ENCODE measurements at places on chromosomes 11 and 22.

- DNase-seq = peak; percentile 35
Observed at GRCh38 chr11:61627850-61628661, 47.2 kb upstream of the SYT7 start.

DNA sequence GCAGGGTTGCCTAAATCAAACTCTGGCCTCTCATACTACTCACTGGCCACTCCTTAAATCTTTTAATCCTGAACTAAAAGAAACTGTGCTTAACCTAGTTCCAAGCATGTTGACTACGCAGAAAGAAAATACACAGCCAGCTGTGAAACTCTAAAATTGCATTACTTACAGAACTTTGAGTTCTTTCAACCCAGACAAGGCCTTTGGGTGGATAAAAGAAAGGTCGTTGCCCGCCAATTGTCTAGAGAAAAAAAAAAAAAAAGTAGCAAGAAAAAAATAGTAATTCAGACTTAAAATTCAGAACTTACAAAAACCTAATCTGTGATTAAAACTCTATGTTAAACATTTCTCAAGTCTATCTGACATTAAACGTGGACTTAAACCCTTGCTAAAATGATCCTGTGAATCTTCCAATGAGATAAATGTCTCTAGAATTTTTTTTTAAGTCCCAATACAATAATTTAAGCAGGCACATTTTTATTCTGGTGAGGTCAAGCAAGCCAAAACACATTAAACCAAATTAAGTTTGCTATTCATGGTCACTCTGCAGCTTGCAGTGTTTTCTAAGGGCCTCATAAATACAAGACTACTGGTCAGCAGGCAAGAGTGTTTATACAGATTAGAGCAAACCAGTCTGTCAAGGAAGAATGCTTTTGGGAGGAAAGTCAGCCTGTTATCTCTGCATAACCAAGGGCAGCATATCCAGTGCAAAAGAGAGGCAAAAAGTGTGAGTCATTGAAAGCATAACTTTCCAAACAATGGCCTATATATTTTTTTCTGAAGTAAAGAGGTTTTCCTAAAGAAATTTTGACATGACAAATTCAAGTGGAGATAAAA lies 29.5 kb upstream of the CCDC34 start:
- no peak for DNase-seq

- no peak for DNase-seq
Observed at GRCh38 chr22:35685731-35686130, 31.9 kb upstream of the APOL5 start.

DNA sequence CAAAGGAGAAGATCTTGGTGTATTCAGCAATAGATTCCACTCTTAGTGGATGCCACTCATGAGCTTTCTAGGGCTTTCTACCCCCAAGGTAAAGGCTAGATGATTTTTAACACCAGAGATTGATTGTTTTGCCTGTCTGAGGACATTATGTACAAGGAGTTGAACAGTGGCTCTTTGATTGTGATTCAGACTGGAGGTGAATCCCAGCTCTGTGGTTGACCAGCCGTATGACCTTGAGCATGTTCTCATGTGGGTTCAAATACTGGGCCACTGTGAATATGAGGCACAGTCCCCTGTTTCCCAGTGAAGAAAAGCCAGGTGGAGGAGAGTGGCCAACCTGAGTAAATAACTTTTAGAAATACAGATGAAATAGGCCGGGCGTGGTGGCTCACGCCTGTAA lies 24.0 kb upstream of the PARVB start:
- DNase-seq = no peak

GRCh38 chr22:49197505-49197904 lies 630.2 kb downstream of the BRD1 start:
- DNase-seq = no peak

DNA sequence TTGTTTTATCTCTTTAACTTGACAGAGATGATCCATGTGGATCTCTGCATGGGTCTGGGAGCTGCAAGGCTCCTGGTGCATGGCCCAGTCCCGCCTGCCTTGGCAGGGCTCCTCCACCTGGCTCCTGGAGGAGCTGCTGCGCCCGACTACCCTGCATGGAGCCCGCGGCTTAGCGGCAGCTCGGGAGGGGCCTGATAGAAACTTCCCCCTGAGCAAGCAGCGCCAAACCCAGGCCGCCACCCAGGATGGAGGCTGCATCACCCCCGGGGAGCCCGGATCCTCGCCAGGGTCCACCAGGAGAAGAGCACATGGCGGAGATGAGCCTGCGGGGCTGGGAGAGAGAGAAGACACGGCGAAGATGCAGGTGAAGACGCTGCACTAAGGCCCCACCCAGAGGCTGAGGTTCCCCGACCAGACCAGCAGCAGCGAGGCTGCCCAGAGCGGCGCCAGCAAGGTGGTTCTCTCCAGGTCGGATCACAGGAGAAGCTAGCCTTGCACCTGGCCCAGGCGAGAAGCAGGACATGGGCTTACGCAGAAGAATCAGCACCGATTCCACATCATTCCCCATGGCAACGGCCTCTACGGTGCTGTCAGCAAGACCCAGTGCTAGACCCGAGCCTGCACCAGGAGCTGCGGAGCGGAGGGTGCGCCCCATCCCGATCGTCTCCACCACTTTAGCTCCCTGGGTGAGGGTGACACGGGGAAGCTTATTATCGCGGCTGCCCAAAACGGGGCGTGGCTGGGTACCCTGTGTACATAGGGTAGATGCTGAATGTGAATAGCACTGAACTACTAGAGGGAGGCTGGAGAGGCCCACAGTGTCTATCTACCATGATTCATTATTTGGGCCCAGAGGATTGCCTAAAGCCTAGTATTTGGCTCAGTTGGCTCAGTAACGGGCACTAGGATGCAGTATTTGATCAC lies 41.3 kb upstream of the VPREB1 start:
- DNase-seq = no peak

DNA sequence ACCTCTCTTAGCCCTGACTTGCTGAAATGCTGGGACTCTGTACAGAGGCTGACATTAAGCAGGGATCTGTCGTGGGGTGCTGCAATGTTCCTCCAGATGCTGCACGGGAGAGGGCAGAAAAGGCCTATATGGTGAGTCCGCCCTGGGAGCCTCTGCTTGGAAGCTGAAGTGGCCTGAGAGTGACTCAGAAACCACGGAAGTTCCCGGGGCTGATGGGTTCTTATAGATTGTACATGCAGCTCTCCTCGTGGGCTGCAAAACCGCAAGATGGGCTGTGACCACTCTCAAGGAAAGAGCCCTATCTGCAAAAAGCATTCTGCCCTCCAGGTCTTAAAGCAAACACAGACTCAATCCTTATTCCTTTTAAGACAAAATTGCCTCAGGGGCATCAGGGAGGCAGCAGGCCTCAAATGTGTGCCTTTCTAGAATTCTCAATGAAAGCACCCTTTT lies 5.8 kb upstream of the SLC43A3 start:
- peak; percentile 24 for DNase-seq

DNA sequence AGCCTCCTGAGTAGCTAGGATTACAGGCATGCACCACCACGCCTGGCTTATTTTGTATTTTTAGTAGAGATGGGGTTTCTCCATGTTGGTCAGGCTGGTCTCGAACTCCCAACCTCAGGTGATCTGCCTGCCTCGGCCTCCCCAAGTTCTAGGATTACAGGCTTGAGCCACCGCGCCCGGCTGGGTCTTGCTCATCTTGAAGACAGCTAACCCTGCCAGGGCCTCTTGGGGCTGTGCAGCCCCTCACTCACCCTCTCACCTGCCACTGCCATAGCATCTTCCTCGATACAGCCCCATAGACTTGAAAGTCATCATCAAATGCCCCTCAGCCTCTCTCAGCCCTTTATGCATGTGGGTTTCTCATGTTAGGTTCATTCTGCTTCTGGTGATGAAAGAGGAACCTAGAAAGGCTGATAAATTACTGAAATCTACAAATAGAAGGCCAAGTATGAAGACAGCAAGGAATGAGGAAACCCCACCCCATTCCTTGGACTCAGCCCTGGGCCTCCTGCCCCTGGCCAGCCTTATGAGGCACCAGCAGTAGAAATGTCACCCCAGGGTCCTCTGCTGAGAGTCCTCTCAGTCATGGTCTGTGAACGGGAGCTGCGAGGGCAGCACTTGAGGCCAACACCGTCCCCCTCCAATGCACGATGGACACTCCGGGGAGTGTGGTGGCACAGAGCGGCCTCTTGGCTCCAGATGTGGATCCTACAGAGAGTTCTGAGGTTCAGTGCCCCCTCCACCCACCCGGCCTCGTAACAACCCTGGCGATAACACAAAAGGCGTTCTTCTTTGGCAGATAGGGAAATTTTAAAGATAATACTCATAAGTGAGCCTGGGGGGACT lies 24.8 kb downstream of the SCGB1A1 start:
- no peak for DNase-seq

DNA sequence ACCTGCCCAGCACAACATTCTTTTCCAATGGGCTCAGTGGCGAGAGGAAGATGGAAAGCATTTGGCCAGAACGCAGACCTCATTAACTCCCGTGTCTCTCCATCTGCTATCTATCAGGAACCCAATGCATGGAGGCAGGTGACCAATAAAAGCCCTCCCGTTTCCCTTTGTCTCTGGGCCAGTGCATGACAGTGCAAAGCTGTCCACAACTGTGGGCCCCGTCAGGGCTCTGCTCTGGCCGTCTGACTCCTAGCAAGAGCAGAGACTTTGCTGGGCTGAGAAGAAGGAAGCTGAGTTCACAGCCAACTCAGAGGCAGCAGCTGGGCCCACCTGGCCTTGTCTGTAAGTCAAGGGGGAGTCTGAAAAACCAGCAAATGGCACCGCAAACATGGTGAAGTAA lies 177.8 kb downstream of the TENM4 start:
- DNase-seq = no peak

- DNase-seq = peak; percentile 86
Observed at GRCh38 chr22:23012081-23012622, 58.2 kb upstream of the GNAZ start.

DNA sequence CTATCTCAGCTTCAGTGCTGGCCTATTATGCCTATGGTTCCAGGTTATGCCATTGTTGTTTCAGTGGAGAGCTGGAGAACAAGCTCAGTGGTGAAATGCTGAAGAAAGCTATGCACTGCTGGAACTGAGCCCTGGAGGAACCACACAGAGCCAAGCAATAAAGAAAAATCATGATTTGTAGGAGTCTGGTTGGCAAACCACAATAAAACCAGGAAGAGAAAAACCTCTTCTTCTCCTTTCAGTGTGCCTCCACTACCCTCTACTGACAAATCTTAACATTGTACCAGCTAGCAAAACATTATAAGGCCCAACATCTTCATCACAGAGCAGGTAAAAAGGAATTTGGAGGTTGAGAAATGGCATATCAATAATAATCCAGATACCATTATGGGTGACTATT lies 5.3 kb downstream of the OR51F2 start:
- DNase-seq = no peak

DNA sequence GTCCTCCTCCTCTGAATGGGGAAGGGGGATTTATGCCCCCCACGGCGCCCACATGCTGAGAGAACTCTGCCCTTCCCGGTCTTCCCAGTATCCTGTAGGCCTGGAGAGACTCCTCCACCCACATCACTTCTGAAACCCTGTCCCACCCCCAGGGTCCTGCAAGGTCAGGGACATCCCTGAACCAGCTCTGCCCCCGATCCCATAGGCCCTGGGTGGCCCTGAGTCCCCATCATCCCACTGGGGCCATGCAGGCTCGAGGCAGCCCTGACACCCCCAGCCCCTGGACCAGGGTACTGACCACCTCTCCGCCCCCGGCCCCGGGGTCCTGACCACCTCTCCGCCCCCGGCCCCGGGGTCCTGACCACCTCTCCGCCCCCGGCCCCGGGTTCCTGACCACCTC lies 11.7 kb downstream of the B4GALNT4 start:
- DNase-seq = no peak

DNA sequence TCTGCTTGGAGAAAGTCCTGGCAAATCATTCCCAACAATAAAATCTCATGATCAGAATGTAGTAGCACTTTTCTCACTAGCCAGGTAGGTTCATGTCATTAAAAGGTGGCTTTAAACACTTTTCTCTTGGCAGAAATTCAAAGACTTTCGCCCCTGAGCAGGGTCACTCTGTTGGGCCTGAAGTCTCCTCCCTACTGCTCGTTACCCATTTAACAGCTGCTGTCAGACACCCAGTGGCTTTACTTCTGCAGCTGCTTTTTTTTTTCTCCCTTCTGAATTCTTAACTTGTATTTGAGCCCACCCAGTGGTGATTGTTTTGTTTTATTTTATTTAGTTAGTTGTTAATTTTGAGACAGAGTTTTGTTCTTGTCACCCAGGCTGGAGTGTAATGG lies 25.0 kb downstream of the ARHGAP8 start:
- no peak for DNase-seq

GRCh38 chr11:134357545-134357839 lies 25.7 kb downstream of the GLB1L2 start:
- no peak for DNase-seq

- DNase-seq = no peak
Observed at GRCh38 chr11:107706531-107706930, 5.3 kb downstream of the SLN start.

GRCh38 chr11:36501236-36501635 lies 8.8 kb downstream of the TRAF6 start:
- no peak for DNase-seq

- DNase-seq = no peak
Observed at GRCh38 chr11:13692172-13692571, 23.7 kb downstream of the FAR1 start.

- no peak for DNase-seq
Observed at GRCh38 chr11:27770576-27770975, 70.3 kb upstream of the BDNF start.

GRCh38 chr11:31958076-31958735 lies 132.7 kb upstream of the RCN1 start:
- peak; percentile 61 for DNase-seq

DNA sequence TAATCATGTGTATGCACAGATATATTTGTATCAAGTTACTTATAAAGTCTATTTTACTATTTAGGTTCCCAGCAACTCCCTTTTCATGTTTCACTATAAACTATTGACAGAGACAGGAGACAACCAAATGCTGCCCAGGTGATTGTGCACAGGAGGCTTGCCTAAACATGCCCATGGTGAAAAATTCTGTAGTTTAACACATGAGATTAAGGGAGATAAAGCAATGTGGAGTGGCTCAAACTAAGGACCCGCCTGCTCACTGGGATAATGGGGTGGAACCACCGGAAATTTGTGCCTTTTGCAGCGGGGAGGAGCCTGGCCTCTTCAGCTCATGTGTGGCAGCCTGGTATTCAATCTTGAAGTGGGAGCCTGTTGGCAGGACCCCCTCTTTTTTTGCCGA lies 459.5 kb upstream of the CNTN5 start:
- no peak for DNase-seq

- no peak for DNase-seq
Observed at GRCh38 chr11:130781931-130782330, 134.3 kb downstream of the SNX19 start.

DNA sequence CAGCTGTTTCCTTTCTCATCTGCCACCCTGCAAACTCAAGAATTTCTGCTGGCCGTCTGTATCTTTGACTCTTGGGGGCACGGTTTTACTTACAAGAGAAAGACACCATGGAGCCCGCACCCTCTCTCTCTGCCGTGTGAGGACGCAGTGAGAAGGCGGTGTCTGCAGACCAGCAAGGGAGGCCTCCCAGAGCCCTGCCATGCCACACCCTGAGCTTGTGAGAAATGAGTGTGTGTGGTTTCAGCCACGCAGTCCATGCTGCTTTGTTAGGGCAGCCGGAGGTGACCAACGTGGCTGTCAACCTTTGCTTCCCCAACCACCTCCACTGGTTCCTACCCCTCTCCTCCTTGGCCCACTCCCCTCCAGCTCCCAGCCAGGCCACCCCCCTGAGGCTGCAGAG lies 70.1 kb upstream of the NUP50 start:
- DNase-seq = no peak

All from activated CD4-positive, alpha-beta T cell treated with anti-CD3 and anti-CD28 coated beads, Interleukin-2, Interleukin-4, amounts not matched to agents 100 ng/mL and 50 ng/mL, durations not matched to agents 16 hours and 8 hours (primary cell).